Activated T-helper 17 cell treated with anti-CD3 and anti-CD28 coated beads, Interleukin-2, amount 50 U/mL, for 72 hours (primary cell): ENCODE measurements at places on chromosomes 2 and 18. TPM values are rescaled to one million over a fixed set of nuclear protein-coding genes. Genes with fewer than 3 reads are reported as not detected.

- ATAC-seq: no peak
Observed at GRCh38 chr2:160006475-160006874, 55.9 kb downstream of the PLA2R1 start.

DNA sequence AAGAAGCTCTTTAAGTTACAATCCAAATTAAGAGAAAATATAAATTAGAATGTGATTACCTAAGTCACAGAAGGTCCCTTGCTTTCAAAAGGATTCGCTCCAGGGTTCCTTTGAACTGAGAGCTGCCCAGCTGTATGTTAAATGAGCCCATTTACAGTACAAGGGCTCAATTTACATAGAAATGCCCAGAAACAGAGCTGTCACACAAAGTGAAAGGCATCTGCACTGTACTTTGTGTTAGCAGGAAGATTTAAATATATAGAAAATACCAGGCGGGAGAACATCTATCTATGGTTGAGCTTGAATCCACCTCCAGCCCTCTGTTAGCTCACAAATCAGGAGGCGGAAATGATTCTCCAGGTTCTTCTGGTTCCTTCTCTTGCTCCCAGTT is 272.9 kb downstream of the PAX3 start:
- no peak for ATAC-seq

- ATAC-seq: no peak
Observed at GRCh38 chr2:145688156-145688555, 1168.2 kb upstream of the ZEB2 start.

- no peak for ATAC-seq
Observed at GRCh38 chr18:3088449-3088848, 75.5 kb upstream of the LPIN2 start.

- ATAC-seq: no peak
Observed at GRCh38 chr2:109675666-109676345, 61.6 kb downstream of the SOWAHC start.

MC2R gene
- total RNA-seq: not detected

PTPRM gene
- 24.5 TPM for total RNA-seq

DNA sequence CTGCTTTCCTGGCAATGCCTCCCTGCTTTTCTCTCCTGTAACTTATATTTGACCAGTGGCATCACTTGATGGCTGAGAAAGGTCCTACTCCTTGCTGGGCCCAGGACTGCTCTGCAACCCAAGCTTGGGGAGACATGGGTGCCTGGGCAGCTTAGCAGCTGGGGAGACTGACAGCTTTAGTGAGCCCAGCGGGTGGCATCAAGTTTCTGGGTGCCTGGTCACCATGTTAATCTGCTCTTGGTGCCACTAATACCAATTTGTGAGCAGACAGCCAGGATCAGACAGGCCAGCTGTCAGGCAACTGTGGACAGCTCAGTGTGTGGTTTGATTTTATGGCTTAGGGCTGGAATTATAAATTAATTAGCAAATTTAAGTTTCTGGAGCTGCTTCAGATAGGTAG is 144.8 kb upstream of the GLI2 start:
- ATAC-seq: no peak

DNA sequence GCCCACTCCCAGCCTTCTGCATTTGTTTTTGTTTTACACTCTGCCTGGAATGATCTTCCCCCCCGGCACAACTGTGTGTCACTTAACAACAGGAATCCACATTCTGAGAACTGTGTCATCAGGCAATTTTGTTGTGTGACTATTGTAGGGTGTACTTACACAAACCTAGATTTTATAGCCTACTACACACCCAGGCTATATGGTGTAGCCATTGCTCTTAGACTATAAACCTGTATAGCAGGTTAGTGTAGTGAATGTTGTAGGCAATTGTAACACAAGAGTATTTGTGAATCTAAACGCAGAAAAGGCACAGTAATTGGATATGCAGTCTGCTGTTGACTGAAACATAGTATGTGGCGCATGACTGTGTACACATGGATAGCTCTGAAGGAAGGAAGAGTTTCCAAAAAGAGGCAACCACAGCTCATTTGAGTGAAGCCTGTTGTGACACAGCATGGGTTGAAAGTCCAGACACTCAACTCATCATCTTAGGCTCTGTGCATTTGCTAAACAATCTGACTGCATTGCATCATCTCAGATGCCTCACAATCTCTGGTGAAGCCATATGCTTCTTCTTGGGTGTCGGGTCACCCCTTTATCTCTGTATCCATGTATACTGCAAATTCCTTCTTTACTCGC is 506.6 kb upstream of the SPHKAP start:
- ATAC-seq: no peak

WNT6 gene
- 0.29 TPM for total RNA-seq

GRCh38 chr2:172216477-172216876 is 113.8 kb upstream of the DLX2 start:
- ATAC-seq: no peak

DNA sequence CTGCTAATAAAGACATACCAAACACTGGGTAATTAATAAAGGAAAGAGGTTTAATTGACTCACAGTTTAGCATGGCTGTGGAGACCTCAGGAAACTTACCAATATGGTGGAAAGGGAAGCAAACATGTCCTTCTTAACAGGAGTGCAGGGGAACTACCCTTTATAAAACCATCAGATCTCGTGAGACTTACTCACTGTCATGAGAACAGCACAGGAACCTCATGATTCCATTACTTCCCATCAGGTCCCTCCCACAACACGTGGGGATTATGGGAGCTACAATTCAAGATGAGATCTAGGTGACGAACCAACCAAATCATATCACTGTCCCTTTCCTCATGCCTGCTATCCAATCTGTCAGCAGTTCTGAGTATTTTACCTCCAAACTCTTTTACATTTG is 586.7 kb downstream of the TDRD15 start:
- no peak for ATAC-seq

- peak; percentile 13 for ATAC-seq
Observed at GRCh38 chr2:217797165-217797564, 205.6 kb downstream of the TNS1 start.

DNA sequence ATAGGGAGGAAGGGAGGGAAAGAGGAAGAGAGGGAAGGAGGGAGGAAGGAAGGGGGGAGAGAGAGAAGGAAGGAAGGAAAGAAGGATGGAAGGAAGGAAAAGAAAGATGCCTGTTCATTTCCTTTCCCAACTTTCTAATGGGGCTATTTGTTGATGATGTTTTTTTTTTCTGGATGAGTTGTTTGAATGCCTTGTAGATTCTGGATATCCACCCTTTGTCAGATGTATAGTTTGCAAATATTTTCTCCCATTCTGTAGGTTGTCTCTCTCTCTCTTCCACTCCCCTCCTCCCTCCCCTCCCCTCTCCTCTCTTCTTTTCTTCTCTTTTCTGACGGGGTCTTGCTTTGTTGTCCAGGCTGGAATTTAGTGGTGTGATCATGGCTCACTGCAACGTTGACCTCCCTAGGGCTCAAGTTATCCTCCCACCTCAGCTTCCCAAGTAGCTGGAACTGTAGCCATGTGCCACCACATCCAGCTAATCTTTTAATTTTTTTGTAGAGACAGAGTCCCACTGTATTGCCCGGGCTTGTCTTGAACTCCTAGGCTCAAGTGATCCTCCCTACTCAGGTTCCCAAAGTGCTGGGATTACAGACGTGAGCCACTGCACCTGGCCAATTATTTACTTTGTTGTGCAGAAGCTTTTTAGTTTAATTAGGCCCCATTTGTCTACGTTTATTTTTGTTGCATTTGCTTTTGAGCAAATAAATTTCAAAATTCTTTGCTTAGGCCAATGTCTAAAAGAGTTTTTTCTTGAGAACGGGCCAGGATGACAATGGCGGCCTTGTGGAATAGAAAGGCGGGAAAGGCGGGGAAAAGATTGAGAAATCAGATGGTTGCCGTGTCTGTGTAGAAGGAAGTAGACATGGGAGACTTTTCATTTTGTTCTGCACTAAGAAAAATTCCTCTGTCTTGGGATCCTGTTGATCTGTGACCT is 57.3 kb upstream of the FAM117B start:
- no peak for ATAC-seq
